ENCODE measurements at places on chromosomes 13 and 19. TPM values are rescaled to one million over a fixed set of nuclear protein-coding genes. Genes with fewer than 3 reads are reported as not detected.

The SLC10A2 gene
- total RNA-seq, result not detected

The ZNF729 gene
- not detected for total RNA-seq

The NTF4 gene
- 20.6 TPM for total RNA-seq

The CEACAM20 gene
- not detected for total RNA-seq

The CLEC4G gene
- 0.57 TPM for total RNA-seq

The IGFLR1 gene
- 14.7 TPM for total RNA-seq

The ZNF415 gene
- 15.1 TPM for total RNA-seq

The FCAR gene
- total RNA-seq, result 0.39 TPM

The ATP4B gene
- not detected for total RNA-seq
